ENCODE measurements at places on chromosomes 2 and 18. TPM values are rescaled to one million over a fixed set of nuclear protein-coding genes. Genes with fewer than 3 reads are reported as not detected.

The LIMS4 gene
- 0.48 TPM for total RNA-seq

DNA sequence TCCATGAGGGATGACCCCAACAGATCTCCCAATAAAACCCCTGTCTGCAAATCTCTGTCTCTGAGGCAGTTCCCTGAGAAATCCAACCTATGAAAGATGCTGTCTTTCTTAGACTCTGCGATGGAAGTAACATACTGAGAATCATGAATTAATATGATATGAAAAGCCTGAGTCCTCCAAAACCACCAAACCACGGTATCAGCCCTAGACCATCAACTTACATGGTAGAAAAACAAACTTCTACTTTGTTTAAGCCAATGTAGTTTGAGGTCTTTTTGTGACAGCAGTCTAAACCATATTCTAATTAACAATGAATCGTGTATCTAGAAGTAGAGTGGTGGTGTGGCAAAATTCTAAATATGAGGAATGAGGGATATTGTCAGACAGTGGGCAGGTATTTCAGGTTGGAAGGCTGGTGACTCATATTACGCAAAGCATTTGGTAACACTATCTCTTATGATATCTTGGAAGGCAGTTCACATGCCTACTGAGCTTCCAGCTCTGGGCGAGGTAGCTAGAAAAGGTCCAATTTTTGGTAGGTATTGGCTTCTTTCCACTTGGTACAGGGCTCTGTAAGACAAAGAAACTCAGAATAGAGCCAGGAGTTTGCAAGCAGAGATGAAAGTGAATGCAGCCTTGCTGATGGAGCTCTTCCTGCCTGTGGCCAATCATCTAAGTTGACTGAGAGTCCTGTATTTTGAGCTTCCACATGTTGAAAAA lies 215.8 kb downstream of the ZFP36L2 start:
- no peak overlapping the region for H3K27ac ChIP-seq
- DNase-seq, result peak; percentile 56
- no peaks in the 10 kb centered on the region for H3K36me3 ChIP-seq
- no peaks in the 10 kb centered on the region for H3K27me3 ChIP-seq
- H3K4me1 ChIP-seq, result peaks cover 22% of the 10 kb centered on the region

DNA sequence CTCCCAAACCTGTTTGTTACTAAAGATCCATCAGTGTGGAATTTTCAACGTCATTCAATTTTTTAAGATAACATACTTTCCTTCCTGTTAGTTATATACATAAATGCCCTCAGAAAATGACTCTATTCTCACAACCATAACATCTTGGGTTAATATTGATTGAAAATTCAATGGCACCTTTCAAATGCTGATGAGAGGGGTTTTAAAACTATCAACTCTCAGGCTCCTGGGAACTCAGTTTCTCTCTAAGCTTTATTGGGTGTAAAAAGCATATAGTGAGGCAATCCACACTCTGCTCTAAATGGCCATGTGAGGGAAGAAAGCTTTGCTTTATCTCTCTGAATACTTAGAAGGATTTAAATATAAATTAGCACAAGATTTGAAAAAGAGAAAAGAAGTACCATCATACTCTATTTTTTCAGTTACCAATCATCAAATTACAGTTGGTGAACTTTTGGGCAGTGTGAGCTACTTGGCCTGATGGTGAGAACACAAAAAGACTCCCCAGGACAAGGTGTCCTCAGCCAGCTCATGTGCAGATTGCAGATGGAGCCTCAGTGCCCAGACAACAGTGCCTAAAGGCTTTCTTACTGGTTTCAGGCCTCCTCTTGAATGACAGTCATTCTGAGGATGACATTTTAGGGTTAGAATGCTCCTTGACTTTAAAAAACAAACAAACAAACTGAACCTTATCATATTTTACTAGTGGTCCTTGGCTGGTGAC lies 24.6 kb upstream of the CERS6 start:
- no peak overlapping the region for H3K4me3 ChIP-seq
- no peaks in the 10 kb centered on the region for H3K4me1 ChIP-seq
- no peaks in the 10 kb centered on the region for H3K36me3 ChIP-seq
- no peak for DNase-seq

GRCh38 chr2:205995260-205995659 lies 90.7 kb downstream of the INO80D start:
- no peak overlapping the region for H3K27ac ChIP-seq
- DNase-seq, result no peak
- H3K36me3 ChIP-seq, result peaks cover 55% of the 10 kb centered on the region
- no peaks in the 10 kb centered on the region for H3K4me1 ChIP-seq
- H3K27me3 ChIP-seq, result no peaks in the 10 kb centered on the region

GRCh38 chr2:223048519-223048918 lies 3.5 kb upstream of the KCNE4 start:
- DNase-seq, result no peak
- H3K4me3 ChIP-seq, result no peak overlapping the region
- H3K27ac ChIP-seq, result no peak overlapping the region
- H3K36me3 ChIP-seq, result no peaks in the 10 kb centered on the region
- H3K27me3 ChIP-seq, result no peaks in the 10 kb centered on the region
- no peaks in the 10 kb centered on the region for H3K4me1 ChIP-seq

GRCh38 chr18:28161608-28162599 lies 15.0 kb downstream of the CDH2 start:
- no peaks in the 10 kb centered on the region for H3K27me3 ChIP-seq
- peaks cover 69% of the 10 kb centered on the region for H3K36me3 ChIP-seq
- no peak overlapping the region for H3K27ac ChIP-seq
- H3K4me1 ChIP-seq, result peaks cover 51% of the 10 kb centered on the region
- no peak for DNase-seq

- no peak overlapping the region for H3K27ac ChIP-seq
- no peak for DNase-seq
- no peaks in the 10 kb centered on the region for H3K27me3 ChIP-seq
- H3K4me1 ChIP-seq, result no peaks in the 10 kb centered on the region
Observed at GRCh38 chr18:49023271-49023937, 72.6 kb upstream of the SMAD7 start.

DNA sequence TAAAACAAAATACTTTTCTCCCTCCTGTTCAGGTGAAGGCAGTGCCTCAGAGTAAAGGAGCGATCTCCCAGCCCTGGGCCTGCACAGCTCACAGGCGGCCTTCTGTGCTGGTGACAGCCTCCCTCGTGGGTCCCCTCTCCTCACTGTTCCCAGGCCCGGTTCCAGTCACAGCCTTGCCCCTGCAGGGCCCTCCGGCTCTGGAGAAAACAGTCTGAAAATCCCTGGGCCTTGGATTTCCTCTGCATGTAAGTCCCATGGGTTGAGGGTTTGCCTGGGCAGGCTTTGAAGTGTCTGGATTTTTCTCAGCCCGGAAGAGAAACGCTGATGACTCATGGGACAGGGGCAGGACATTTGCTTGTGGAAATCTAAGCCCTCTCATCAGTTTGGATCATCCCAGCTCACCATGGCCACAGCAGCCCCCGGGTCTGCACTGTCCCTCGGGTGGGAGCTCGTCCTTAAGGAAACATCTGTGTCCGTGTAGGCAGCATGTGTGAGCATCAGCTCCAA lies 186.1 kb upstream of the RAB12 start:
- H3K36me3 ChIP-seq, result no peaks in the 10 kb centered on the region
- DNase-seq, result no peak
- H3K4me1 ChIP-seq, result peaks cover 9% of the 10 kb centered on the region

GRCh38 chr18:62170857-62171256 lies 16.0 kb downstream of the PIGN start:
- H3K4me1 ChIP-seq, result no peaks in the 10 kb centered on the region
- H3K27ac ChIP-seq, result no peak overlapping the region
- H3K4me3 ChIP-seq, result no peak overlapping the region
- H3K36me3 ChIP-seq, result peaks cover 2% of the 10 kb centered on the region
- no peak for DNase-seq

The SULT1C3 gene
- not detected for total RNA-seq

DNA sequence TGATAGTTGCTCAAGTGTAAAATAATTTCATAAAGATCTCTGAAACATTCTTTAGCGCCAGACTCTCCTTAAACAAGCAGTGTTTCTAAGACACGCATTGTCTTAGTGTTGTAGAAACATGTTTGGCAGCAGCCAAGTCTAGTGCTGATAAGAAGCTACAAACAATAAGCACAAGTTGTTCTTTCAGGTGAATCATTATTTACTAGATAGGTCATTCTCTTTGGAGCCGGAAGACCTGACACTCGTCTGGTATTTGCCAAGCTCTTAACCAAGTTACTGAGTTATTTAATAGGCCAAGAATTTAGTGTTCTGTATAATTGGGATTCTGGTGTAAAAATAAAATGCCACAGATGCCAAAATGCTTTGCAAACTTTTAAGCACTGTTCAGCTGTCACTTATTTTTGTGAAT lies 852.1 kb downstream of the CPS1 start:
- H3K36me3 ChIP-seq, result peaks cover 3% of the 10 kb centered on the region
- DNase-seq, result no peak
- H3K4me3 ChIP-seq, result peak overlapping the region; percentile 27
- H3K27me3 ChIP-seq, result no peaks in the 10 kb centered on the region
- peak overlapping the region; percentile 59 for H3K27ac ChIP-seq

- no peaks in the 10 kb centered on the region for H3K36me3 ChIP-seq
- H3K27ac ChIP-seq, result no peak overlapping the region
- no peak overlapping the region for H3K4me3 ChIP-seq
- no peak for DNase-seq
- no peaks in the 10 kb centered on the region for H3K27me3 ChIP-seq
Observed at GRCh38 chr2:215299337-215299859, 12.5 kb upstream of the ATIC start.

The MALL gene
- 2.7 TPM for total RNA-seq

Data from endodermal cell (in vitro differentiated cells).